Transverse colon (tissue), 4 donors: ENCODE measurements at places on chromosomes 16 and 17.

GRCh38 chr16:71628810-71629209, 2.8 kb downstream of the MARVELD3 start:
- peak overlapping the region; percentile 92 for H3K27ac ChIP-seq
- peaks cover 25% of the 10 kb centered on the region for H3K27me3 ChIP-seq

- no peaks in the 10 kb centered on the region for H3K36me3 ChIP-seq
- H3K27me3 ChIP-seq = no peaks in the 10 kb centered on the region
- H3K4me1 ChIP-seq = peaks cover 6% of the 10 kb centered on the region
Measured at GRCh38 chr17:80774146-80774545, 217.5 kb upstream of the CHMP6 start.

DNA sequence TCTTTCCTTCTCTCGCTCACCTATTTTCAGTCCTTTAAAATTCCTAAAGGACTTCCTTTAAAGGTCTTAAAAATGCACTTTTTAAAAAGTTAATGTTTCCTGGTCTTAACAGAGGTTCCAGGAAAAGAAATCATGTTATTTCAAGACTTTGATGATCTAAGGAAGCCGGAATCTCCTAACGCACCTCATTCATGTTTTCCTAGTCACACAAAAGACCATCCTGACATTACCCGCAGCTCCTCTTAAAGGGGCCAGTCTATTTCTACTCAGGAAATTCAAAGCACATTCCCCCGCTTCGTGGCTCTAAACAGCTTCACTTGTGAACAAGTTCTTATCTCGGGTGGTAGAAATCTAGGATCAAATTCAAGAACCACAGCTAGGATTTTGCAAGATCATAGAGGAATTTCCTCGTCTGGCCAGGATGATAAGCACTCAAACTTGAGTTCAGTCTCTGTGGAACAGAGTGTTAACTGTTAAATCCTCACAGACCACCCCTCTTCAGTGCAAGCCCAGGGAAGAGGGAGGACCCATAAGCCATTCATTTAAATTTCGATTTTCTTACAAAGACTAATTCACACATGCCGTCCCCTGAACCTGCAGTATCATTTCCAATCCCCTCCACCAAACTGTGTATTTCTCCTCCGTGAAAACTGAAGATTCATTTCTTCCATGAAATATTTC, 137.1 kb upstream of the AXIN2 start:
- no peaks in the 10 kb centered on the region for H3K36me3 ChIP-seq
- H3K4me1 ChIP-seq = no peaks in the 10 kb centered on the region
- H3K27me3 ChIP-seq = no peaks in the 10 kb centered on the region

- no peaks in the 10 kb centered on the region for H3K27me3 ChIP-seq
- no peak for DNase-seq
- no peak overlapping the region for H3K4me3 ChIP-seq
- H3K27ac ChIP-seq = no peak overlapping the region
Measured at GRCh38 chr17:80872501-80873306, 118.9 kb upstream of the CHMP6 start.

GRCh38 chr17:20721171-20721570, 141.6 kb downstream of the CDRT15L2 start:
- H3K36me3 ChIP-seq = no peaks in the 10 kb centered on the region
- DNase-seq = no peak
- H3K27ac ChIP-seq = no peak overlapping the region
- H3K27me3 ChIP-seq = no peaks in the 10 kb centered on the region

DNA sequence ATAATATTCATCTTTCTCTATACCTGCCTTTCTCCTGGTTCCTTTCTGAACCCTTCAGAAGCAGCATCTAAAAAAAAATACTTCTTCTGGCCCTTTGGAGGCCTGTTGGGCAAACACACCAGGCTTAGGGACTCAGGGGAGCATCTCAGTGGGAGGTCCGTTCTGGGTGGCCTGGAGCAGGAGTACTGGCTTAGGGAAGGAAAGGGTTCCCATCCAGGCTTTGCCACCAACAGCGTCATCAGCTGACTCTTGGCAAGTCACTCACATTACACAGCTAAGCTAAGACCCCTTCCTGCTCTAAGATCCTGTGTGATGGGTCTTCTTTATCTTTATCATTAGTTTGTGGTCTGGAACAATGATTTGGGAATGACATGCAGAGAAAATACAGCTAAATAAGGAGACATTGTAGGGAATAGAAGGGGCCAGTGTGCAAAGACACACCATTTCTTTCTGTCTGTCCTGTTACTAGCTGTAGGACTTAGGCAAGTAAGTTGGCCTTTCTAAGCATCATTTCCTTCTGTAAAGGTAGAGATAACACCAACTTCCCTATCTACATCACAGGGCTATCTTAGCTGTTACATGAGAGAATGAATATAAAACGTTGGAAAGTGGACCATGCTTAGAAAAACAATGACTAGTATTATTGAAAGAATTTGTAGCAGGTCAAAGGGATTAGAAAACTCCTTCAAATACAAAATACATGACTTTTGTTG, 9.9 kb downstream of the PCTP start:
- H3K4me1 ChIP-seq = peaks cover 24% of the 10 kb centered on the region
- no peaks in the 10 kb centered on the region for H3K36me3 ChIP-seq

DNA sequence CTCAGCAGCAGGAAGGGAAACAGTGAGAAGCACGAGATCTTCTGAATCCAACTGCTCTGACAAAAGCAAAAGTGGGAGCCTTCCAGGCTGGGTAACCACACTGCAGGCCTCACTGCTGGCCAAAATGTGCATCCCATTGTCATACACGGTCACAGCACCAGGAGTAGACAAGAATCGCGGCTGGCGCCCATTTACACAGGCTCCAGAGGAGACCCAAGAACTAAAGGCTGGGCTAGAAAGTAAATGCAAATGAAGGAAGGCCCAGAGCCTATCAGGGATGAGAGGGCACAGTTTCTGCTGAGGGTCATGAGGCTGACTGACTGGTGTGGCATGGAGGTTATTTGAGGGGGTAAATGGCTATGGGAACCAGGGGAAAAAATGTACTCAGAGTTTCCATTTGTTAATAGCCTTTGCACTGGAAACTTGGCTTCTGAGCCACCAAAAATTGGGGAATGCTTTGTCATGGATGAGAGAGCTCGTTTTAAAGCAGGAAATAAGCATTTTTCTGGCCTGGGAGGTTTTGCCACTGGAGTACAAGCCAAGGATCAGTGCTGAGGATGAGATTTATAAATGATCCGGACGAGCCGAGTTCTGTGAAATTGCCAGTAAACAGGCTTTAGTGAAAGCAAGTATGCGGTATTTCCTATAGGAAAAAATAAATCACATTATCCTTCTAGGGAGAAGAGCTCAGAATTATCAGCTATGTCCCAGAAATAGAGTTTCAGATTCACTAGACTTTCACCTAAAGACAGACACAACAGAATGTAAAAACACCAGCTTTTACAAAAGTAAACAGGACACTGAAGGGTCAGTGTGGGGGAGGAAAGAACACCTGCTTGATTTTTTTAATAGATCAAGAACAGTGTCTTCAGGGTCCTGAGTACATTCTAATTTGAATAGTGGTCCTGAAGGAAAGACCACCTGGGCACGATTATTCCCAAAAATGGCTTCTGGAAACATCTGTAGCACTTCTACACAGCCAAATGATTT, 66.9 kb upstream of the GSG1L start:
- no peak for DNase-seq
- H3K4me3 ChIP-seq = no peak overlapping the region
- H3K27ac ChIP-seq = peak overlapping the region; percentile 34
- H3K36me3 ChIP-seq = no peaks in the 10 kb centered on the region

DNA sequence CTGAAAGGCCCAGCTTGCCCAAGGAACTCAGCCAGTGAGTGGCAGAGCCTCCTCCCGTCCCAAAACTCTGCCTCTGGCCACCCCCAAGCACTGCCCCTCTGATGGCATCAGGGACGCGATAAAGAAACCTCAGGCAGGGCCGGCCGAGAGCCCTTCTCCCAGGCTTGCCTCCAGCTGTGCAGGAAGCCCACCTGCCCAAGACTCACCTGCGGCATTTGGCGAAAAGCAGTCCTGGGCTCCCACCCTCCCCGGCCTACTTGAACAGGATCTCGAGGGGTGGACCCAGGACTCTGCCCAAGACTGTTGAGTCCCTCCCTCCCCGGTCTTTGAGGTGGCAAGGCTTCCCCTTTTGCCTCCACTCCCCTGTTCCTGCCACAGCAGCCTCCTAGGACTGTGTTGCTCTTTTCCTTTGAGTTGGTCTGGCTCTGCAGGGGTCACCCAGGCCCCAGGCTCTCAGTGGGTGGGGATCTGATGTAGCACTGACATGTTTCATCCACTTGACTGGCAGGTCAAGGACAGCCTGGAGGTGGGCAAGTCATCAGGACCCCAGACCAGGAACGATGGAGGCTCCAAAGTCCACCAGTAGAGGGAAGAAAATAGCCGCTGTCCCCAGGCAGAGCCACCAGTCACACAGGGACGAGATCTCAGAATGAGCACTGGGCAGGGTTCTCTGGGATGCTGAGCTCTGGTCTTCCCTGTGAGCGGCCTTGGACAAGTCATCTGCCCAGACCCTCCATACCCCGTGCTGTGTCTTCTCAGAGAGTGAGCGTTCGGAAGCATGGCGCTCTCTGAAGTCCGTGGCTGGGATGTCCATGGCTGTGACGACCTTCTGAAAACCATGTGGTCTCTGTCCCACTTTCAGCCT, 111.0 kb upstream of the TNRC6C start:
- no peak overlapping the region for H3K4me3 ChIP-seq
- no peaks in the 10 kb centered on the region for H3K27me3 ChIP-seq
- H3K27ac ChIP-seq = no peak overlapping the region
- no peaks in the 10 kb centered on the region for H3K36me3 ChIP-seq

GRCh38 chr17:77665833-77666232, 292.7 kb upstream of the TNRC6C start:
- H3K4me3 ChIP-seq = no peak overlapping the region
- no peaks in the 10 kb centered on the region for H3K36me3 ChIP-seq
- no peaks in the 10 kb centered on the region for H3K4me1 ChIP-seq
- H3K27me3 ChIP-seq = no peaks in the 10 kb centered on the region
- no peak for DNase-seq

GRCh38 chr17:34633351-34633750, 54.0 kb downstream of the TMEM132E start:
- no peak overlapping the region for H3K27ac ChIP-seq
- H3K36me3 ChIP-seq = no peaks in the 10 kb centered on the region
- DNase-seq = no peak
- H3K4me3 ChIP-seq = no peak overlapping the region
- peaks cover 26% of the 10 kb centered on the region for H3K27me3 ChIP-seq

DNA sequence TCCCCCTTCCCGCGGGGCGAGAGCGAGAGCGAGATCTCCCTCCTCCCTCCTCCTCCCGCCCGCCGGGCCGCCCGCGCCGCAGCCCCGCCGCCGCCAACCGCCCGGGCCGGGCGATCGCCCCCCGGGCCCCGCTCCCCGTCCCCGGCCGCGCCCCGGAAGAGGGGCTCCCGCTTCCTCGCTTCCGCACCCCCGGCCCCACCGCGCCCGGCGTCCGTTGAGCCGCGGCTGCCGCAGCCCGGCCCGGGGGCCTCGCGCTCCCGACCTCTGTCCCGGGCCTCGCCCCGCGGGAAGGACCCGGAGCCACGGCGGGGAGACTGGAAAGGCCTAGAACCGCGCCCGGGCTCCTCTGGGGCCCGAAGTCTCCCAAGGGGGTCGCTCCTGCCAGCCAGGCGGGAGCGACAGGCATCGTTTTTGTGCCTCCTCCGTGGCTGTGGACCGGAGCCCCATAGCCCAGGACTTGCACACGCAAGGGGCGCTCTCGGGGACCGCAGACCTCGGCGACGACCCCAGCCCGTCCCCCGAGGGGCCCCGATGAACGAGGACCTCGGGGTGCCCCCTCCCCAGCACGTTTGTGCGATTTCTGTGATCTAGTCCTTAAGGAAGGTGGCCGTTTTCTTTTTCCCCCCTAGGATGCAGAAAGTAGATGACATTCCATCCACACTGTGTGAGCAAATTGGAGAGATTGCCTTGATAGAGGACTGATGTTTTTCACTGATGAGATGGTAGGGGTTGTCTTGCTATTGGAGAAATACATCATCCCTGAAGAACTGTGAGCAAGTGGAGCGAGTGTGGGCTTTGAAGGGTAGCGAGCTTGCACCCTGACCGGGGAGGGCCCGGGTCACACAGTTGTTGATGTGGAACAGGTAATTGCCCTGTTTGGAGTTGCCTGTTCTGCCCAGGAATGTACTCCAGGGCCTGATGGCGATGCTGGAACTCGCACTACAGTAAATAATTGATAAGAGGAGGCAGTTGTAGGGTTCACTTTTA, 611 bp downstream of the BANP start:
- peak overlapping the region; percentile 98 for H3K4me3 ChIP-seq
- H3K4me1 ChIP-seq = peaks cover 16% of the 10 kb centered on the region
- H3K27ac ChIP-seq = peak overlapping the region; percentile 98
- peak; percentile 35 for DNase-seq
- H3K36me3 ChIP-seq = no peaks in the 10 kb centered on the region
- H3K27me3 ChIP-seq = no peaks in the 10 kb centered on the region

- H3K27ac ChIP-seq = no peak overlapping the region
- no peaks in the 10 kb centered on the region for H3K4me1 ChIP-seq
- H3K4me3 ChIP-seq = no peak overlapping the region
- H3K27me3 ChIP-seq = no peaks in the 10 kb centered on the region
- DNase-seq = no peak
Measured at GRCh38 chr17:50310455-50311111, 35.3 kb upstream of the XYLT2 start.

GRCh38 chr17:79942591-79943346, 92.9 kb downstream of the TBC1D16 start:
- H3K27me3 ChIP-seq = no peaks in the 10 kb centered on the region
- no peaks in the 10 kb centered on the region for H3K4me1 ChIP-seq
- peak; percentile 14 for DNase-seq
- H3K4me3 ChIP-seq = no peak overlapping the region
